ENCODE measurements at places on chromosomes 6 and 20.
A peak's percentile ranks its signal among the peaks of the same experiment; 100 is the strongest.

GRCh38 chr6:34531580-34532201, 24.4 kb downstream of the SPDEF start:
- DNase-seq, result peak; percentile 99

- no peak for DNase-seq
These were observed 1.9 kb downstream of the SYNCRIP start for GRCh38 chr6:85640821-85641220.

DNA sequence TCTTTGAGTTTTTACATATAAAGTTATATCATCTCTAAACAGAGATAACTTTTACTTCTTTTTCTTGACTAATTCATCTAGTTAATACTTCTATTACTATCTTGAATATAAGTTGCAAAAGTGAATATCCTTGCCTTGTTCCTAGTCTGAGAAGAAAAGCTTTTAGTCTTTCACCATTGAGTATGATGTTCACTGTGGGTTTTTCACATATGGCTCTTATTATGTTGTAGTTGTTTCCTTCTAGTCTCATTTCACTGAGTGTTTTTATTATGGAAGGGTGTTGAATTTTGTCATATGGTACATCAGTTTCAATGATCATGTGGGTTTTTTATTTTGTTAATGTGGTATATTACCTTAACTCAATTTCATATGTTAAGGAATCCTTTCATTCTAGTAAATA, 488.3 kb downstream of the COL12A1 start:
- no peak for DNase-seq

DNA sequence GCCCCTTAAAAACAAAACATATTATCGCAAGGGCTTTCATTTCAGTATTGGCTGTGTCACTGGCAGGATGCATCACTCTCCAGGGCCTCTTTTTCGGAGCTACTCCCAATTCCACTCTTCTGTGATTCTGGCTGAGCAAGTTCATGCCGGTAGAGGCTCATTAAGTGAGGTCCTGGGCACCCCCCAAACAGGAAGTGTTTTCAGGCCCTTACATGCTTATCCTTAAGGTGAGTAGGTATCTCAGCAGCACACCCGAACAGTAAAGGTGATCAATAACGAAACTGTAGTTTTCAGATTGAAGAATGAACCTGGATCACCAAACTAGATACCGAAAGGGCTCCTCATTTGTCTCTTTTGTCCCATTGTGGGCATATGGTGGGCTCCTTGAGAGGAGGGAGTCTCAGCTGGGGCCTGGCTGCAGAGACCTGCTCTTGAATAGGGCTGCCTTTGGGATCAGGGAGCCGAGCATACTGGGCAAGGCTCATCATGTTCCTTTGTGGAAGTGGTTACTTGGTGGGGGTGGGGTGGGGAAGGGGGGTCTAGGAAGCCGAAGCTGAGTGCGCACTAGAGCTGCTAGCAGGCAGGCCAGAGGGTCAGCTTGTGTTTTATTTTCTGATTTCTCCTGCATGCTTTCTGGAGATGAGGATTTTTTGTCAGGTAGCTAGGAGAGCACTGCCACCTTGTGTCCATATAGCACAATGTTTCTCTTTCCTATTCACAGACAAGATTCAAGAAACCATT, 65.2 kb downstream of the CDS2 start:
- DNase-seq, result peak; percentile 39

DNA sequence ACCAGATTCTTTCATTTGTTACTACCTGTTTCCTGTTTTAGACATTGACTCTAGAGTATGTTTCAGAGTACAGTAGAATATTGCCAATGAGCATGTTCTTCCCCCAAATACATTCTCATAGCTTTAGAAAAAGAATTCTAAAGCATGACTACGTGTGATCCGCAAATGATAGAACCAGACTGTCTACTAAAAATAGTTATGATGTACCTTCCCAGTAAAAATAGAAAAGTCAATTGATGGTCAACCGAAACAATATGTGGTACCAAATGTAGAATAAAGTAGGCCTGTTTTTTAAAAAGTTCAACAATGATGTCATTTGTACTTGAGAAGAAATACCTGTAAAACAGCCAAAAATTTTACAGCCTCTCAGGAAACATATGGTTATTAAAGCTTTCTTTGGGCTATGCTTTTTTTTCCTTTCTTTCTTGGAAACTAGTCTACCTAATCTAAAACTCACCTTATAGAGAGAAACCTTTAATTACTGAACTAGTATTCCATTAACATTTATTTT, 130.1 kb upstream of the MTHFD1L start:
- DNase-seq, result no peak

DNA sequence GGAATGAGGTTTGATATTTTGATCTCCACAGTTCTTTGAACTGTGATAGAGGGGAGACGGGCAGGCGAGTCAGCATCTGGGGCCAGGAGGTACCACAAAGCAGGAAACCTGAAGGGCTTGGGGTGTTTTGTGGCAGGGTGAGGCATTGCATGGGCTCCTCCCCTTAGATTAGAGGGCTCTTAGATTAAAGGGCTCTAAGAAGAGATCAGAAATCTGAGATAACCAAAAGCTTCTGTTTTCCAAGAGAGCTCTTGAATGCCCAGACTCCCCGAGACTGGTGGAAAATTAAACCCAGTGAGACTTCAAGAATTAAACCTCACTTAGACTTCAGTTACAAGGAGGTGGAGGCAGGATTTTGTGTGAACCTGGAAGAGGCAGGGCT, 2.4 kb upstream of the GPX5 start:
- DNase-seq, result peak; percentile 20

GRCh38 chr20:47265984-47266383, 90.5 kb downstream of the ZMYND8 start:
- no peak for DNase-seq

GRCh38 chr6:35298625-35299140, 1.1 kb downstream of the DEF6 start:
- DNase-seq, result no peak

DNA sequence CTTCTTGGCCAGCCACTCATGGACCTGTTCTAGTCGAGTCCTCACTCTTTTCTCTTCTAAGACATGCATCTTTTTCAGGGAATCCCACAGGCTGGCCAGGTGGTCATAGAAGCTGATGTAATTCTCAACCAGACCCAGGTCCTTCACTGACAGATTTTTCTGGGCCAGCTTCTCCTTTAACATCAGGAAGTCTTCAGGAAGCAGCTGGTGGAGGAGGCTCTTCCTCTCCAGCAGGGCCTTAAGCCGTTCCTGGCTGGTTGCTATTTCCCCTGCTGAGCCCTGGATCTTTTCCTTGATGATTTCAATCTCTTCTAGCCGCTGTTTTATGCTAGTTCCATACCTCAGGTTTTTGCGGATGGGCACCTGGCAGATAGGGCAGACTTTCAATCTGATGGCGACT, 28.6 kb downstream of the DDX27 start:
- DNase-seq, result no peak

- DNase-seq, result no peak
These were observed 34.9 kb downstream of the SLC17A4 start for GRCh38 chr6:25789475-25789874.
